ENCODE measurements at places on chromosomes 11 and 22. TPM values are rescaled to one million over a fixed set of nuclear protein-coding genes. Genes with fewer than 3 reads are reported as not detected.

The SLC22A9 gene
- not detected for total RNA-seq

The TYR gene
- total RNA-seq: not detected

- no peak for DNase-seq
These were observed 38.8 kb downstream of the RNF141 start for GRCh38 chr11:10502065-10502680.

- no peak for DNase-seq
These were observed 3.0 kb downstream of the CENATAC start for GRCh38 chr11:119000906-119001305.

DNA sequence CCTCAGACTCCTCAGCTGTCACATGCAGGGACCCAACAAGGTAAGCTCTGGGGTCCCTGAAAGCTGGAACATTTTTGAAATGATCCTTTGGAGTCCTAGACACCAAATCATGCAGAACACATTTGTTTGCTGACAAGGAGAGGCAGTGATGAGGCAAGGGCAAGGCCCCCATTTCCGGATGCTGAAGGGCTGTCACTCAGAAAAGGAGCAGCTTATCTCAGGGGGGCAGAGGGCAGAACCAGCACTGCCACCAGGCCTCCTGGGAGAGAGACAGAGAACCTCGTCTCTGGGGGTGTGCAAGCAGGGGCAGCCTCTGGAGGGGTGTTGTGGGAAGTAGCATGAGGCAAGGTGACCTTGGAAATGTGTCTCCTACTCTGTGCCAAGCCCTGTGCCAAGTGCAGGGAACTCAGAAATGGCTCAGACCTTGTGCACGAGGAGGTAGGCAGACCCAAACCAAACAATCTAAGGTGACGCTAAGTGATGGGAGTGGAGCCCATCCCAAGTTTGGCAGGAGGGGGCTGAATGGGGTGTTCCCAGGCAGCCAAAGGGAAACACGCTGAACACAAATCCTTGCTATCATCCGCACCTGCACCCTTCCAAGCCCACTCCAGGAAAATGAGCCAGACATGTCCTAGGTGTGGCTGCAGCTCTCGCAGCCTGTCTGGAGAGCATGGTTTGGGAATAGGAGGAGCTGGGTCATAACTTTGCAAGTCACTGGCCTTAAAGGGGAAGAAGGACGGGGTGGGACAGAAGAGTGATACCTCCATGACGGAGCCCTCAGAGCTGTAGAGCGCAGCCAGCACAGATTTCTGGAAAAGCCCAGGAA is 94.2 kb downstream of the PDE2A start:
- no peak for DNase-seq

All from lung microvascular endothelial cell (primary cell).